ENCODE measurements at places on chromosomes 4 and X. TPM values are rescaled to one million over a fixed set of nuclear protein-coding genes. Genes with fewer than 3 reads are reported as not detected.

FREM3 gene
- not detected for total RNA-seq

MID1 gene
- total RNA-seq, result 39.0 TPM

HMX1 gene
- not detected for total RNA-seq

AWAT2 gene
- total RNA-seq, result not detected

CNKSR2 gene
- total RNA-seq, result 2.6 TPM

SOD3 gene
- not detected for total RNA-seq

BGN gene
- total RNA-seq, result not detected

GAGE12H gene
- not detected for total RNA-seq

MSX1 gene
- total RNA-seq, result 4.8 TPM

C4orf36 gene
- total RNA-seq, result 1.1 TPM

GAGE12F gene
- not detected for total RNA-seq

LRPAP1 gene
- 136 TPM for total RNA-seq

RRH gene
- total RNA-seq, result 0.12 TPM

RTL3 gene
- total RNA-seq, result not detected

MAGEC1 gene
- 0.09 TPM for total RNA-seq
